ENCODE measurements at places on chromosomes 5 and 9.

DNA sequence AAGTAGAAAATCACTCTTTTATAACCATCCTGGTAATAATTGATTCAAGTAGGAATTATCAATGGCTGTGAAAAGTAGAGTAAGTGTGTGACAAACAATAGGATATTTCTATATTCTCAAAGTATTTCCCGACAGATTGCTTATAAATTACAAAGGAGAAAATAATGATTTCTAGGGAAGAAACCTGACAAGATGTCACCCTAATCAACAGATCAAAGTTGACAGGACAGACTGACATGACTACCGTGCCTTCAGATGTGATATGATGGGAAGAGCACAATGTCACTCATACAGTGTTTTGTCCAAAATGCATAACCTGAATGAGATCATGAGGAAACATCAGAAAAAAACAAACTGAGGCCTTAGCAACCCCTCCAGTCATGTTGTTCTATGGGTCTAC is 53.9 kb upstream of the TRIO start:
- DNase-seq, result no peak

DNA sequence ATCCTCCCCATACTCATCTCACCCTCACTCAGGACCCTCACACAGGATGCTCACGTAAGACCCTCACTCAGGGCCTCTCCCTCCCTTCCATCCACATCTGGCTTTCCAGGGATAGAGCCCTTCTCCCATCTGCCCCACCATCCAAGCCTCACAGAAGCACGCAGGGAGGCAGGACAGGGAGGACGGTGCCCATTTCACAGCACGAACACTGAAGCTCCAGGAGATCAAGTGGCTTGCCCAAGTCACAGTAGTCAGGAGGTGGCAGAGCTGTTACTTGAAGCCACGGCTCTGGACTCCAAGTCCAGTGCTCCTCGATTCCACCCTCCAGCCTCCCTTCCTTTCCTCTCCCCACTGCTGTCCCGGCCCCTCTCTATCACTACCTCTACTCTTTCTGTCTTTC is 21.7 kb downstream of the DNM1 start:
- DNase-seq, result no peak

DNA sequence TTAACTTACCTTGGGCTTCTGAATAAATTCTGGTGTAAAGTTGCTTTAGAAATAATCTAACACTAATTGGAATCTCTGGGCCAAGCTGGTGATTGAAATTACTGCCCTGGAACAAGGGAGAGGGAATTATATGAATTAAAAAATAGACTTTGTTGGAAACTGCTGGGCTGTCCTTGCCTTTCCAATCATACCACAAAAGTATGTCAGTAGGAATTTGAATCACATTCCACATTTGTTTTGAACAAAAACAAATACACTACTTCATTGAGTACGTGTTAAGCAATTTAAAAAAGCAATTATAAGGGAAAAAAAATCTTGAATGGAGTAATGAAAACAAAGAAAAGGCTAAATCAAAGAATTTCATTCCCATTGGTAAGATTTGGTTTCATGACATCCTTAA is 102.5 kb upstream of the SREK1 start:
- DNase-seq, result no peak

DNA sequence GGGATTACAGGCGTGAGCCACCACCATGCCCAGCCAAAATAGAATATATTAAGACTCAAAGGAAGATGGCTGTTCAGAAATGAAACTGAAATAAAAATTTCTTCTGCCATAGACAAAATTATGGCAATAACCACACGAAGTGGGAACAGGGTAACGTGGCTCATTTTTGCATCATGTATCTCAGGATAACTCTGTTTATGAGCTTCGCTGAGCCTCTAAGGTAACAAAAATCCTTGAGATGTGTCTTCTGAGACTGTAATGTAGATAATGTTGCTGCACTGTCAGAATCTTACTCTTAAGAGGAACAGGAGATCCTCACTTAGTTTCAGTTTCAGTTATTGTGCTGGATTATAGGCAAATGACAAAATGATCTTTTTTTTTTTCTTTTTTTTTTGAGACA is 153.8 kb downstream of the GOLPH3 start:
- no peak for DNase-seq

DNA sequence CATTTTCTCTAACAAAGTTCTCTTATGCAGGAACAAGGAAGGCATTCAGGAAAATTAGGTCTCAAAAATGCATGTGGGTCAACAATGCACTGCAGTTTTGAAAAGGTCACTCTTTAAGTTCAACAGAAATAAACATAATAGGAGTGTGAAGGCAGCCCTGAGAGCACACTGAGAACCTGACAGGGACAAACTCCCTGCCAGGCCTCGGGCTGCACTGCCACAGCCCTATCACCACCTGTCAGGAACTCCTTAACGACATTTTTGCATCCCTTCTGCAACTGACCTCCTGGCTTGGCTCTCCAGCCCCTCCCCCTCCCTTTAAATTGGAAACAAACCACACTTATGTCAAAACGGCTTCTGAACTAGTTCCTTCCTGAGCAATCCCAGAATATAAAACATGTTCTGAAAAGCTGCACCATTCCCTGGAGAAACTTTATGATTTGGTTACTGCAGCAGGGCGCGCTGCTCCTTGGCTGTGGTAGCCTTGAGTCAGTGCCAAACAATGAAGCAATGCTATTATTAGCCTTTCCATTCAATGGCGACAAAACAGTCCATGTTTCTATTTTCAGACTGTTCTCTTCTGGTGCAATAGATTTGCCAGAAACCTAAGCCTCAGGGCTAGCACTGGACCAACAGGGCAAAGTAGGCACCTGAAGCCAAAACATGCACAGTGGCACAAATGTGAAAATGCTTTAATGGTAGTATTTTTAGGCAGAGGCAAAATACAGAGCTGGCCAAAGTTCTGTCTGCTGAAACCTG is 160.1 kb upstream of the ZNF608 start:
- no peak for DNase-seq

DNA sequence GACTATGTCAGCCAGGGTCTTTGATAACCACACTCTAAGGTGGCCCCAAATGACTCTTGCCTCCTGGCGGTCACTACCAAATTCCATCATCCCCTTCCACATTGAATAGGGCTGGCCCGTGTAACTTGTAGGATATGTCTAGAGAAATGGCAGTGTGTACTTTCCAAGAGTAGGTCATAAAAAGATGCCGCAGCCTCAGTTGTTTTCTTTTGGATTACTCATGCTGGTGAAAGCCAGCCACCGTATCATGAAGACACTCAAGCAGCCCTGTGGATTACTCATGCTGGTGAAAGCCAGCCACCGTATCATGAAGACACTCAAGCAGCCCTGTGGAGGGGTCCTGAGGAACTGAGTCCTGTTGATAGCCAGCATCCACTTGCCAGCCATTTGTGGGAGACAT is 172.0 kb upstream of the TBC1D2 start:
- DNase-seq, result no peak

DNA sequence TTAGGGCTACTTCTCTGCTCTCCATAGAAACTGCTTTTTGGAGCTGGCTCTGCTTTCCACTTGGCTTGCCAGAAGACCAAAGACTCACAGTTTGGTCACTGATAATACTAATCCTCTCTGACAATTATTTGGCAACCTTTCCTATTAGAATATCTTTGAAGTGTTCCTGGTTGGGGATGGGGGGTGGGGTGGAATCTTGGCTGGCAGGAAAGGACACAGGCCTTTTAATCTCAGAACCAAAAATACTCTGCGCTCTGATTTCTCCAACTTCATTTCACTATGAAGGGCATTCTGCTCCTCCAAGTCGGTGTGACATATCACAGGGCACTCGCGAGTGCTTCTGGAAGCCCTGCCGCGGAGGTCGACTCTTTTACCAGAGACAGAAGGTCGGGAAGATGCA is 1329.0 kb upstream of the WWC1 start:
- no peak for DNase-seq

GRCh38 chr9:116250891-116251290 is 97.3 kb downstream of the PAPPA start:
- DNase-seq, result no peak

DNA sequence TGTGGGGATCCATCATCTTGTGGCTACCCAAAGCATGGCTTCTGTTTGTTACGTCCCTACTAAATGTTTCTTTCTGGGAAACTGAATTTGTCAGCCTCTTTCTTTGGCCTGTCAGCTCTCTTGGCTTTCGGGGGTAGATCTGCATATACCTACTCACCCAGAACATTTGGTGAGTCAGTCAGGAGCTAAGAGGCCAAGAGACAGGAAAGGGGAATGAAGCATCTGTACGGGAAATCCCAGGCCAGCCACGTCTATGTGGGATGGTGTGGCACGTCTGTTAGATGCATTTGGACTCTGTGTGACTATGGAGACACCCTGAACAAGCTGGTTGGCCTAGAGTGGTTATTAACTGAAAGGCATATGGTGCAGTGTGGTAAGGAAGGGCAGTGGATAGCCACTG is 58.1 kb downstream of the CDO1 start:
- no peak for DNase-seq

DNA sequence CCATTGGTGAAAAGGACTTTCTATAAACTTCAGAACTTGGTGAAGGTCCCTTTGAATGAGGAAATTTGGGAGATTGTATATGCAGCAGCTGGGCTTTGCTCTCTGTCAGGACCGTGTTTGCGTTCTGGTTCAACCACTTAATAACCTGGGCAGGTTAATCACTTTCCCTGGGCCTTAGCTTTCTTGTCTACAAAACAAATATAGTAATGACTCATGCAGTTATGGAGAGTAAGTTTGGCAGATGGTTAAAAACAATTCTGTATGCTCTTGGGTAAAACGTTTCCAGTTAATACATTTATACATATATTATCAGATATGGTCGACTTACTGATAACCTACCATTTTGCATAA is 197.0 kb downstream of the ARHGEF28 start:
- DNase-seq, result no peak

DNA sequence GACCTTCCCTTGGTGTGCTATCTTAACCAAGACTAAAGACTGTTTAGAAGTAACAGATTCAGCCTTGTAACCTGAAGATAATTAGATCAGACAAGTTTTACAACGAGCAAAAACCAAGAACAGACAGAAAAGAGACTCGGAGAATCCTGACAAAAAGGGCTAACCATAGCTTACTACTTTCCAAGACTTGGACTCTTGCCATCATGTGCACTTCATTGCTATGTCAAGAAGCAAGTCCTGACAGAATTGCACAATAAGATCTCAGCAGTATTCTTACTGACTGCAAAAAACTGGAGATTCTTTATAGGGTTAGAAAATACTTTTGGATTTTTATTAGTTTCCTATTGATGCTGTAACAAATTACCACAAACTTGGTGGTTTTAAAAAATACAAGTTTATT is 1539.0 kb upstream of the NUDT12 start:
- no peak for DNase-seq

- DNase-seq, result peak; percentile 65
Measured at GRCh38 chr9:34633851-34634550, 3.6 kb downstream of the SIGMAR1 start.

GRCh38 chr5:176647843-176648473 is 674 bp downstream of the TSPAN17 start:
- DNase-seq, result no peak

DNA sequence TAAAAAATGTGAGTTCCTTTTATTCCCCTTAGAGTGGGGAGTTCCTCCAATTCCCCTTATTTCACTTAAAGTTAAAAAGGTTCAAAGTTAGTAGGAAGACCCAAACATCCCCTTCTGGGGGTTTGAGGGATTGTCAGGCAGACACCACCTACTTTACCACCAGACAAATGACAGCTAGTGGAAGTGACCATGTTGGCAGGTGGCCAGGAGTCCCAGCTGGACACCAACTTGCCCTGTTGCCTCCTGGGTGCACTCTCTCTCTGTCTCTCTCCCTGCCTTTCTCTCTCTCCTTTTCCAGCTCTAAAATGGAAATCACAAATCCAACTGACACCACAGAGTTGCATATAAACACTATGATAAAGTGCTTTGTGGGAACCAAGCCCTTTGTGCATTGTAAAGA is 307.7 kb upstream of the TLE4 start:
- no peak for DNase-seq

GRCh38 chr9:101380295-101380694 is 4.5 kb downstream of the BAAT start:
- DNase-seq, result no peak

GRCh38 chr9:73152953-73153352 is 1.3 kb downstream of the ANXA1 start:
- DNase-seq, result no peak

- DNase-seq, result no peak
Measured at GRCh38 chr5:6343951-6344592, 34.3 kb downstream of the MED10 start.

DNA sequence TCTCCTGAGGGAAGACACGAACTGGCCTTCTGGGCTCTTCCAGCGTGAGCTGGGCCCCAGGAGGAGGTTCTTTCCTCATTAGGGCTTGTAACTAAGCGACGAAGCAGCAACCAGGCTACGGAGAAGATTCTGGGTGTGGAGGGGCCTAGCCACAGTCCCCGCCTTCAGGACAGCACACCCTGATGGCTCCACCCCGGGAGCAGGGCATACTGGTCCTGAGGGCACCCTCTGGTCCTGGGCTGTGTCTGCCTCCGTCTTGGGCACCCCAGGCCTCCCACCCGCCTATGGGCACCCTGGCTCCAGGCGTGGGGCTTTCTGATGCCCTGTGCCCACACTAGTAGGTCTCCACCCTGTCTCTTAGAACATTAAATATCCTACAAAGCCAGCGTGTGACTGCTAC is 136.4 kb downstream of the OLFM1 start:
- DNase-seq, result no peak

DNA sequence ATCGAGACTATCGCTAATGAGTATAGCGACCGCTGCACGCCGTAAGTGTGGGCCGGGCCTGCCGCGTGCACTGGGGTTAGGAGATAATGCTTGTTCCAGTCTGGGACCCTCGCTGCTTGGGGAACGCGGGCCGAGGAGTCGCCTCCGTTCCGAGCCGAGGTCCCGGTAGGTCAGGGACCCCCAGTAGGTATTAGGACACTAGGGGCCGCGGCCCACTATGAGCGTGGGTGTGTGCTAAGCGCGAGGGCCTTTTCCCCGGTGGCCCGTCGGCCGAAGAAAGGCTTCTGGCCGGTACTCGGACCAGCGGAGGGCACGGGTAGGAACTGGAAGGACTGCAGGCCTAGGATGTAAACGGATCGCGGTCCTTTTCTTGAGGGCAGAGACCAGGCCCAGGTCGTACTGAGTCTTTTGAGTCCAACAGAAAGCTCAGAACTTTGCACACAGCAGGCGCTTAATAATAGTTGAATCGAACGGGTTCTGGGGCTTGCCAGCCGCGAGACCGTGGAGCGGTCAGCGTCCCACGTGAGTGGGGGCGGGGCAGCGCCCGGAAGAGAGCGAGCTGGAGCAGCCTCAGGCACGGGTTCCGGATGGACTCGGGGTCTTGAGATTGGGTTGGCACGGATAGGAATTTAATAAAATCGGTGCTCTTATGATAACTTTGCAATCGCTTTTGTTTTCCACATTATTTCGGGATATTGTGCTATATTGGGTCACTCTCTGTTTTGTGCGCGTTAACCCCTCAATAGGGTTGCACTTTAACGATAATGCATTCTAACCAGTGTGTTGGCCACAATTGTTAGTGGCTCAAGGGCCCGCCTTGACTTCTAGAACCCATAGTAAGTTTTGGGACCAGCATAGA is 733 bp downstream of the HSPA4 start:
- peak; percentile 26 for DNase-seq

- DNase-seq, result no peak
Measured at GRCh38 chr9:130427326-130427725, 17.4 kb upstream of the ASS1 start.

- DNase-seq, result no peak
Measured at GRCh38 chr5:11062397-11062796, 301.4 kb upstream of the DAP start.

All from activated CD8-positive, alpha-beta memory T cell treated with anti-CD3 and anti-CD28 coated beads for 1 hour (primary cell).